ENCODE measurements at places on chromosomes 2 and 18.

- no peak for DNase-seq
Measured at GRCh38 chr18:48330016-48330991, 78.9 kb downstream of the ZBTB7C start.

GRCh38 chr2:70887550-70888246 is 48.0 kb upstream of the ATP6V1B1 start:
- no peak for DNase-seq

GRCh38 chr2:239112127-239112774 is 264.4 kb downstream of the TWIST2 start:
- DNase-seq = no peak

DNA sequence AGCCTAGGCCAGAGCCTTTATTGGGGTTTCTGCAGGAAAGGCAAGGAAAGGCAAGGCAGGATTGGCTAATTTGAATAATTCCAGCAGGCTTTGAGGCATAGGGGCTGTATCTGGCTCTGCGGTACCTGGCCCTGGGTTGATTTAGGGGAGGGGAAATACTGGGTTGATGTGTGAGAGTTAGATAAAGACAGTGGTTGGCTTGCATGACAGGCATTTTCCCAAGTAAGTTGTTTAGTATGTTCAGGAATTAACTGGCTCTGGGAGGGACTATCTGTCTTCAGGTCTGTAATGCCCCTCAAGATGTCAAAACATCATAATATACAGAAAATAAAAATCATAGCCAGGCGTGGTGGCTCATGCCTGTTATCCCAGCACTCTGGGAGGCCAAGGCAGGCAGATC is 98.7 kb downstream of the UBR3 start:
- DNase-seq = no peak
